ENCODE measurements at places on chromosomes 4 and X.
A peak's percentile ranks its signal among the peaks of the same experiment; 100 is the strongest.

DNA sequence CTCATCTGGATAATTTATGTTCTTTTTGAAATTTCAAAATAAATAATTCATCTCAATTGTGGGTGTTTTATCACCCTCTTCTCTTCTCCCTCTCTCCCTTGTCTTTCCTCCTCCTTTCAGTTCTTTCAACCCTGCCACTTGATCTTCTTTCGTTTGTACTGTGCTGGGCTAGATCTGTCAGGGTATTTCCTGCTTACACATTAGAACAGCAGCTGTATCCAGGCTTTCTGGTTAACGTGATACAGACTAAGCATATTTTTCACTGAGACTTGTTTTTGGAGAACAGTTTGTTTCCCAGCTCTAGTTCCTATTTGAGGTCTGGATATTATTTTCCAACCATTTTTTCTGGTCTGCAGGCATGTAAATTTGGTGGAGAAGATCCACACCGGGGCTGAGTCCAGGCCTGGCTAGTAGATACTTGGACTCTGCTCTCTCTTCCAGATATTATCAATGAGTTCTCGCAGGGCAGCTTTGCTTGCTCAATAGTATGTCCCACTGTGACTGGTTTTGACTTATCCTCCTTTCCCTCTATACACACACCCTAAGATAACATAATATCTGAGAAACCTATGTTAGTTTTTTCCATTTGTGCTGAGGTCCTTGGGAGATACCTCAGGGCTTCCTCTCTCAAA lies 1310.7 kb upstream of the TENM3 start:
- peak; percentile 36 for DNase-seq

GRCh38 chr4:158722917-158723793 lies at the start of gene PPID:
Gene PPID, minus strand, starts transcription at chr4:158723396. Its CDS starts 108 bp downstream, at chr4:158723288.
- DNase-seq = peak; percentile 92

GRCh38 chrX:31279359-31279758 lies 207.5 kb upstream of the FTHL17 start:
- no peak for DNase-seq

- DNase-seq = no peak
Measured at GRCh38 chr4:186148336-186148975, 42.9 kb upstream of the CYP4V2 start.

GRCh38 chr4:165079476-165079875 lies 25.8 kb downstream of the TRIM75 start:
- no peak for DNase-seq

DNA sequence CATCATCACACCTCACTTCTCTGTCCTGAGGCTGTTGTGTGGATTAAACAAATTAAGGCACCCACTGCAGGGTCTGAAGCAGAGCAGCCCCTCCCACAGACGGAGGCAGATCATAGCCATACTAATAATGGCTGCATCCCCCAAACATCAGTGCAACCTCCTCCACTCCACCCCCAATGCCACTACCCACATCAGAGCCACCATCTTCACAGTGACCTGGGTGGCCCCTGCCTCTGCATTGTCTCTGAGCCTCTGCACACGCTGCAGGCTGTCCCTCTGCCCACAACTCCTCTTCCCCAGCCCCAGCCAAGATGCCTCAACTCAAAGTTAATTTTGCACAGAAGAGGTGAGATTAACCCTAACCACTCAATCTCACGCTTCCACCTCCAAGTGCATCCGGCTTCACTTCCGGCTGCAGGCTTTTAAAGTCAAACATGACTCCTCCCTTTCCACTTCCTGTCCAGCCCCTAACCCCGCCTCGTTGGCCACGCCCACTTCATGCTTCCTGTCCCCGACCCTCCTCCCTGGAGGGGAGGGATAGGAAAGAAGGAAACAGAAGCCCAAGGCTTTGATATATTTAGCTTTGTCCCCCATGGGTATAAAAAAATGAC lies 22.7 kb downstream of the JAKMIP1 start:
- no peak for DNase-seq

DNA sequence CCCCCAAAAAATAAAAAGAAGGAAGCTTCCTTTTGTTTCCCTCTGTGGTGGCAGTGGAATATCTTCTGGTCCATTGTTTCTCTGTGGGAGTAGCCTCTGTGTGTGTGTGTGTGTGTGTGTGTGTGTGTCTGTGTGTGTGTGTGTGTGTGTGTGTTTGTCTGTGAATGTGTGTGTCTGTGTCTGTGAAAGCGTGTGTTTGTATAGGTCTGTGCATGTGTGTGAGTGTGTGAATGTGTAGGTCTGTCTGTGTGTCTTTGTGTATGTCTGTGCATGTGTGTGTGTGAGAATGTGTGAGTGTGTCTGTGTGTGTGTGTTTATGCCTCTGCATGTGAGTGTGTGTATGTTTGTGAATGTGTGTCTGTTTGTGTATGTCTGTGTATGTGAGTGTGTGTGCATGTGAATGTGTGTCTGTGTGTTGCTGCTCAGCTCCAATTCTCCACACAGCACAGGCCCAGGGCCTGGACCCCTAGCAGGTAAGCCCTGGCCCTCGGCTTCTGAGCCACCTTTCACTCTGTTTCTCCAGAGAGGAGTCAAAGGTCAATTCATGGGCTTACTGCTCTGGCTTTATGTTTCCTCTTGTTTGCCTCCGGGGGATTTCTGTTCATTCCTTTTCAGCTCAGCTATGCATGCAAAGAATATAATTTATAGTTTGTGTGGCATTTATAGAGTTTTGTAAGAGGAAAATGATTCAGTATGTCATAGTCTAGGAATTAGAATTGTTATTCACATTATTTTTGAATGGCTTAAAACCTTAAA lies 89.8 kb downstream of the UCHL1 start:
- DNase-seq = peak; percentile 74

- DNase-seq = no peak
Measured at GRCh38 chr4:100849319-100849718, 331.5 kb upstream of the EMCN start.

- no peak for DNase-seq
Measured at GRCh38 chr4:8319061-8319460, 49.5 kb downstream of the HTRA3 start.

- DNase-seq = no peak
Measured at GRCh38 chr4:7107166-7107905, 39.5 kb upstream of the GRPEL1 start.

DNA sequence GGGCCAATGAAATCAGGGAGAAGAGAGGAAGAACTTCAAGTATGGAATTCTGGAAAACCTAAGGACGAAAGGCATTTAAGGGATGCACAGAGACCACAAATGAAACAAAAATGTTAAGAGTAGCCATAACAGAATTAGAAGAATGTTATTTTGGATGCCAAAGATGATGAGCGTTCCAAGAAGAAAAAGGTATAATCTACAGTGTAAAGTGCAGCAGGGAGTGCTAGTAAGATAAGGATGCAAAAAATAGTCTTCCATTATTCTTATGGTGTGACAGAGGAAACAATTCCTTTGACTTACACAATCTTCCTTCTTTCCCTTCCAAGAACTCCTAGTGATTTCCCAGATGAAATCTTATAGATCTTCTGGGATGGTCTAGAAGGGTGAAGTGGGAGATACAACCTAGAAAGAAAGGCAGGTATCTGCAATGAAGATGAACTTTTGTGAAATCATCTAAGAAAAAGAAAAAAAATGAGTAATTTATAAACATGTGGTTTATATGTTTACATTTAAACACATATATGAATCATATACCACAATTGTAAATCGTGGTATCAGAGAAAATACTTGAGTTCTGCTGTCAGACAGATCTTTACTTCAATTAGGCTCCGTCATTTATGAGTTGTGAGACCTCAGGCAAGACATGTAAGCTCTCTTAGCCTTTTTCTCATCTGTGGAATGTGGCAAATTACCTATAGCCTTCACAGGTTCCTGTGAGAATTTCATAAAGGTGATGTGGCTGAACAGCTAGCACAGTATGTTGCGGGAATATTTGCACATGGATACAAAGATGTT lies 8.1 kb downstream of the MORF4L2 start:
- DNase-seq = no peak
